Stimulated activated CD4-positive, alpha-beta T cell treated with anti-CD3 and anti-CD28 coated beads, Interleukin-1b, Interleukin-23, amount 100 ng/mL, for 1 hour (primary cell): ENCODE measurements at places on chromosomes 2 and 18.

GRCh38 chr2:217142649-217143266 lies 282.9 kb upstream of the TNP1 start:
- DNase-seq = no peak

GRCh38 chr18:4207383-4207985 lies 247.6 kb downstream of the DLGAP1 start:
- no peak for DNase-seq

DNA sequence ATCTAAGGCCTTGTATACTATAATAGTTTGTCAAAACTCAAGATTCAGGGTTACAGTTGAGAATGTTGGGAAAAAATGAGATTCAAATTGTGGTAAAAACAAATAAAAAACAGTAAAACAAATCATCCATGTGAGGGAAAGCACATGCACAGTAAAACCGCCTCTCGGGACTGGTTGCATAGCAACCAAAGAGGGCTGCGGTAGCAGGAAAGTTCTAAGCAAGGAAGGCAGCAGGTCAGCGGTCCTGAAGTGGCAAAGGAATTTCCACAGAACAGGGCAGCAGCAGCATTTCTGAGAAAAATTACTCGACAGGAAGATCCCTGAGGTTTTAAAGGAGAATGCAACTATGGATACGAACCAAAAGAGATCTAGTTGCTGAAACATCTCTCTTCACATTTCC lies 93.7 kb downstream of the DYNAP start:
- no peak for DNase-seq

DNA sequence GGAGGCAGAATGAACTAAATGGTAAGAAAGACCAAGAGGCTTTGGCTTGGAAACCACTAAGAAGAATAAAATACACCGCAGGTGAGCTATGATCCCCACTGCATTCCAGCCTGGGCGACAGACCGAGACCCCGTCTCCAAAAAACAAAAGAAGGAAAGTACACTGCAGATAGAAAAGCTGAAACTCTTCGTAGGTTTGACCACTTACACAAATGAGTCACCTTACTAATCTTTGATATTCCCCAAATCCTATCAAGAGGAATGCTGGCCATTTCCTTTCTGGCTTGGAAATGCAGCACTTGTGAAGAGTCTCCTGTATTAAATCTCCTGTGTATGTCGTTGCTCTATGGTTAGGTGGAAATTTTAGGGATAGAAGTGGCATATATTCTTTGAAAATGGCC lies 108.8 kb downstream of the MTCL1 start:
- DNase-seq = no peak

DNA sequence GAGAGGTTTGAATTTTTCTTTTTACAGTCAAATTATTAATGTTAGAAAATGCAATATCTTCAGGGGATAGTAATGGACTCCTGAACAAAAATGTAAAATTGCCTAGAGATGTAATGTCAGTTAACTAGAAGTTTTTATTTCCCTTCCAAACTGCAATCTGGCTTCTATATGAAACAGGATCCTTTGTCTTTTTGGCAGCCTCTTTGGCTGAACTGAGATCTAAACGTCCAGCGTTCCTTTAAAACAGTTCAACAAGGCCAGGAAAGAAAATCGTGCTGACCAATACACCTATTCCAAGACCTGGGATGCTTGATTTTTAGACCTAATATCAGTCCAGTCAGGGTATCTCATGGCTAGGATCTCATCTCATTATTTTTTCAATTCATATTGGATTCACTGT lies 245.5 kb downstream of the FIGN start:
- DNase-seq = no peak

DNA sequence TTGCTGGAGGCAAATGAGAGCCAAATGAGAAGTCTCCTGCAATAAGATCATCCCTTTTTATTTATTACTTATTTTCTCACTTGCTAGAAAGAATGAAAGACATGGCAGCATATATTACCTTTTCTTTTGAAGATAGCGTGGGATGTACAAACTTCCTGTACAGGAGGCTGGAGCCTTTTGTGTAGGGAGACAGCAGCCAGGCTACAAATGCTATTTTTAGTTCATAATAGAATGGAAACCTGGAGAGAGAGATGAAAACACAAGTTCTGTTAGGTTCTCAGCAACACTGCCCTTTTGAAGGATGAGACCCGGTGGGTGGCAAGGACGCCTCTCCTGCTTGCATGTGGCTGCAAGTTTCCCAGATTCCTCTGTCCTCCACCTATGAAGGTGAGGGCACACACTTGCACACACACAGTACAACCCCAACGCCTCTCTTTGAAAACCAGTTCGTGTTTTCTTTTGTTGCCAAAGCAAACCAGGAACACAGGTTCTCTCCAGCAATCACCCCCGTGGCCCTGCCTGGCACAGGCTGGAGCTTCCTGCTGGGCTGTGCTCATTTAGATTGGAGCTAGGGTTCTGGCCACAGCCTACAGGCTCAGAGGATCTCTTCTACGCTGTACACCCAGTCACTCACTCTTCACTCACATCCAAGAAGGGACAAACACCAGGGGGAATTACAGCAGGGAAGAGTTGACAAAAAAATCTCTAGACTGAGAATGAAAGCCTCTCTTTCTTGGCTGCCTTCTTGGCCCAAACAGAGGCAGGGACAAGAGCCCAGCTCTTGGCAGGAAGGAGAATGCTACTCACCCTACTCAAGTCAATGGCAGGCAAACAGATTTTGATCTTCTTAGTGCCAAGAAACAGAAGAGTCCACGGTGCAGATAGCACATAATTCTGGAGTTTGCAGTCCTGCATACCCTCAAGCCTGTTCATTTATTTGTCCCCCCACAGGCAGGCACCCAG lies 55.6 kb downstream of the MRPL35 start:
- DNase-seq = no peak

DNA sequence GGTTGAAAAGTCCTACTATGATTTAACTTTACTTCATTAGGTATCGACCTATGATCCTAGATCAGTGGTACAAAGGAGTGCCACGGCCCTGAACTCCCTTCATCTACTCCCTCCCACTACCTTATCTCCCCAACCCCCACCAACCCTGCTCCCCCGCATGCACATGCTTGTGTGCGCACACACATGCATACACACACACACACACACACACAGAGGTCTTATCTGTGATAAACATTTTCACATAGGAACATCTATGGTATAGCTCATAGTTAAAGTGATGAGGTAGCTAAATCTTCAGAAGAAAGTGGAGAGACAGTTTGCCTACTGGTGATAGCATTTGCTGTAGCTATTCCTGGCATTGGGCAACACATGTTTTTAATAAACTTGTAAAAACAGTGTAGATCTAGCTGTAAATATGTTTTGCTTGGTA lies 471.3 kb downstream of the ZEB2 start:
- no peak for DNase-seq

GRCh38 chr2:11872247-11872947 lies 126.0 kb downstream of the LPIN1 start:
- no peak for DNase-seq

DNA sequence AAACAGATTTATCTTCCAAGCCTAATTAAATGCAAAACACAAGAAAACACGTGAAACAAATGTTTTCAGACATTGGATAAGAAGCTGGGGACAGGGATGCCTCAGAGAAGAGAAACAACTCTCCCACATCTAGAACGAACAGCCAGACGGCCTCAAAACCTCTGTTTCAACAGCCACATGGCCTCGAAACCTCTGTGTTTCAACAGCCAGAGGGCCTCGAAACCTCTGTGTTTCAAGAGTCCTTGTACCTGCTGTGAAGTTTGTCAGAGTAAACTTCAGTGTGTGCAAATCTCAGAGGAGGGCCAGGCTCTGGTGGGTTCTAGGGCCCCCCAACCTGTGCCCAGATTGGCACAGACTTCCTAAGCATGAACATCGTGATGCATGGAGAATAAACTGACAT lies 43.3 kb upstream of the NFATC1 start:
- DNase-seq = no peak

DNA sequence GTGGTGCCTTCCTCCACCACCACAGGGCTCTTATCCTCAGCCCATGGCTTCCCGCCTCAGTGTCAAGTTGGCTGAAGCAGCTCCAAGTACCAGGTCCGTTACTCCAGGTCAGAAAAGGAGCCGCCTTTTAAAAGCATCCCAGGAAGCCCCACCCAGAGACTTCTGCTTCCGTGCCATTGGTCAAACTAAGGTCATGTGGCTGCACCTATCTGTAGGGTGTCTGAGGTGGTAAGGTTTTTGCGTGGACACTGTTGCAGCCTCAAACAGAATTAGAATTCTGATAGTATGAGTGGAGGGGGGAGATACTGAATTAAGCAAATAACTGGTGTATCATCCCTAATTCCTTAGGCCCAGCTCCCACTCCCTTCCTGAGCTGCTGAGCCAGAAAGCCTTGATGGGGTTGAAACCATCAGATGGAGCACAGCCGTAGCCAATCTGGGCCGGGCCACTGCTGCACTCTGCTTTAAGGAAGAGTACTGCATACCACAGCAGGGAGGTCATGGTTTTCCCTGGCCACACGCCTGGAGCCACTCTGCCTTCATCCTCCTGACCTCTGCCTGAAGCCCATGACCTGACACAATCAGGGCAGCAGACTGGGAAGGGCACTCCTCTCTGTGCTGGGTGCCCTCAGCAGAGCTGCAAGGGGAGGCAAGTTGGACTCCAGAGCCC lies 8.4 kb downstream of the TMEM247 start:
- DNase-seq = no peak

- no peak for DNase-seq
Measured at GRCh38 chr2:186690786-186691185, 3.1 kb upstream of the FAM171B start.

DNA sequence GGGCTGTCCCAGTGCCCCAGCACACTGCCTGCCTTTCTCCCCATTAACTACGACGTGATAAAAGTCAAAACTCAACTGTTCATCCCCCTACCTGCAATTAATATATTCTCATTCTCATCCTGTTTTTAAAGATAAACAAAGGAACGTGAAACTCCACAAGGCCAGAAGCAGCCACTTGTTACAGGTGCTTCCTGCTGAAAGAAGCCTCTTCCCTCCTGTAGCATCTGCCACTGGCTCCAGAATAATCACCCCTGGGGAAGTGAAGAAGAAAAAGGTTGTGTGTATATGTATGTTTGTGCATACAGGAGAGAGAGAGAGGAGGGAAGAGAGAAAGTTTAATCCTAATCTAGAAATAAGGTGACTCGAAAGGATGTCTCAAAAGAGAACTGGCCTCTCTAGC lies 27.1 kb downstream of the KIAA2012 start:
- no peak for DNase-seq

DNA sequence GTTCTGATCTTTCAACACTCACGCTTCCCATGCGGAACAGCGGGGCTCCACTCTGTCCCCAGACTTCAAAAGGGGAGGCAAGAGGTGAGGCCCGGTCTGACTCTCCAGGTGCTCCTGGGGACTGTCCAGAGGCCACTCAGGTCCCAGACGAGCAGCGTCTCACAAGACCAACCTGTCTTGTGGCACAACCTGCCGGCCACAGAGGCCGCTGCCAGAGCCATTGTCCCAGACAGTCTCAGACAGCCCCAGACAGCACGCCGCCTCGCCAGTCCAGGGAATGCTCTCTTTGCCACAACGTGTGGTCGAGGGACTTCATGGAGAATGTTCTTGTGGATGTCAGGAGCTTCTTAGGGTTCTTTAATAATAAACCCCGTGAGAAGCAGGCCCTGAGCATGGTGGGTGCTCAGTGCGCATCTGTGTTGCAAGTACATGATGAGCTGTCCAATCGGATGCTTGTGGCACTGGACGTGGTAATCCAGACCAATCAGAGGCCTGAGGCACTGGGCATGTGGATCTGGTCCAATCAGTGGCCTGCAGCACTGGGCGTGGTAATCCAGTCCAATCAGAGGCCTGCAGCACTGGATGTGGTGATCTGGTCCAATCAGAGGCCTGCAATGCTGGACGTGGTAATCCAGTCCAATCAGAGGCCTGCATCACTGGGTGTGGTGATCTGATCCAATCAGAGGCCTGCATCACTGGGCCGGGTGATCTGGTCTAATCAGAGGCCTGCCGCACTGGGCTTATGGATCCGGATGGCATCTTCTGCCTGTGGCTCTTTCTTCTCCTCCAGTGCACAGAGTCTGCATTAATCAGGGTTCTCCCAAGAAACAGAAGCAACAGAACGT lies 76.4 kb downstream of the TMEM18 start:
- no peak for DNase-seq

GRCh38 chr18:45090526-45091140 lies 409.9 kb downstream of the SETBP1 start:
- DNase-seq = no peak

- no peak for DNase-seq
Measured at GRCh38 chr18:26642440-26643348, 94.3 kb upstream of the KCTD1 start.

DNA sequence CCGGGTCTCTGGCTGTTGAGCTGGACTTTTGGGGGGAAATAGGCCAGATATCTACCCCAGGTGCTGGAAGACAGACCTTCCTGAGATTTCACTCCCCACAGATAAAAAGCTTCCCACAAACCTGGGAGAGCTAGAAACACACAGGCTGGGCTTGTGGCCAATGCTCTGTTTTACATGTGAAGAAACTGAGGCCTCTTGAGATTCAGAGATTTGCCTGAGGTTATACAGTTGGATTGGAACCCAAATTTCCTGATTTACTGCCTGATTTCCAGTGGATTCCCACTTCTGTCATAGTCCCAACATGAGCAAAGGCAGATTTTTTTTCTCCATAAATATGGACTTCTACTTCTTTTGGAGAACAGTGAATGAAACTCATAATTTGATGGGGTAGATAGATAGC lies 360.2 kb downstream of the SETBP1 start:
- DNase-seq = no peak

GRCh38 chr18:63681449-63682340 lies 20.0 kb upstream of the SERPINB3 start:
- DNase-seq = no peak

GRCh38 chr2:160208655-160209515 lies 8.8 kb upstream of the ITGB6 start:
- DNase-seq = no peak

GRCh38 chr2:145593991-145594614 lies 1074.2 kb upstream of the ZEB2 start:
- DNase-seq = no peak

GRCh38 chr2:221962186-221962585 lies 336.6 kb downstream of the PAX3 start:
- no peak for DNase-seq

DNA sequence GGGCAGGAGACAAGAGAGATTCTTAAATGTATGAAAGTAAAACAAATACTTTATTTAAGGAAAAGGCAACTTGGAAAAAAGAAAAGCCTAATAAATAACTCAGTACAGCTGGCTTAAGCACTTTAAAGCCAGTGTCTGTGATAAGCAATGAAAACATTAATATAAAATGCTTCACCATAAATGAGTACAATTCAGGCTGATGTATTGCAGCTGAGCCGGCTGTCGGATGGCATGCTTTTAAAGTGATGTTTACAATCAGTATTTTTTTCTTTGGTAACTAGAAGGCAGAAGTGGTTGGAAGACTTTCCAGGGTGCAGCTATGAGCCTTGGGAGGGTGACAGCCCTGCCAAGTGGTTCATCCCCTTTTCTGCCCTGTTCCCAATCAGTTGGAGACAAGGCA lies 58.7 kb upstream of the CELF4 start:
- no peak for DNase-seq

- no peak for DNase-seq
Measured at GRCh38 chr2:69774984-69775982, 33.3 kb downstream of the ANXA4 start.

- no peak for DNase-seq
Measured at GRCh38 chr2:24492421-24493279, 1.6 kb downstream of the NCOA1 start.
